Activated T-cell treated with anti-CD3 and anti-CD28 coated beads, Interleukin-2, amount 50 U/mL, for 72 hours (primary cell): ENCODE measurements at places on chromosomes 3 and 15. TPM values are rescaled to one million over a fixed set of nuclear protein-coding genes. Genes with fewer than 3 reads are reported as not detected.

ITIH1 gene
- total RNA-seq, result not detected

- DNase-seq, result no peak
- no peaks in the 10 kb centered on the region for H3K4me1 ChIP-seq
- H3K36me3 ChIP-seq, result peaks cover 2% of the 10 kb centered on the region
- no peak overlapping the region for H3K4me3 ChIP-seq
- H3K27me3 ChIP-seq, result no peaks in the 10 kb centered on the region
- no peak overlapping the region for H3K27ac ChIP-seq
These were observed 84.5 kb upstream of the SYNPR start for GRCh38 chr3:63193647-63194046.

CRABP1 gene
- total RNA-seq, result 0.65 TPM

- peaks cover under 1% of the 10 kb centered on the region for H3K4me1 ChIP-seq
- H3K27ac ChIP-seq, result no peak overlapping the region
- no peak overlapping the region for H3K4me3 ChIP-seq
These were observed 781.7 kb downstream of the MECOM start for GRCh38 chr3:168881804-168882203.

DNA sequence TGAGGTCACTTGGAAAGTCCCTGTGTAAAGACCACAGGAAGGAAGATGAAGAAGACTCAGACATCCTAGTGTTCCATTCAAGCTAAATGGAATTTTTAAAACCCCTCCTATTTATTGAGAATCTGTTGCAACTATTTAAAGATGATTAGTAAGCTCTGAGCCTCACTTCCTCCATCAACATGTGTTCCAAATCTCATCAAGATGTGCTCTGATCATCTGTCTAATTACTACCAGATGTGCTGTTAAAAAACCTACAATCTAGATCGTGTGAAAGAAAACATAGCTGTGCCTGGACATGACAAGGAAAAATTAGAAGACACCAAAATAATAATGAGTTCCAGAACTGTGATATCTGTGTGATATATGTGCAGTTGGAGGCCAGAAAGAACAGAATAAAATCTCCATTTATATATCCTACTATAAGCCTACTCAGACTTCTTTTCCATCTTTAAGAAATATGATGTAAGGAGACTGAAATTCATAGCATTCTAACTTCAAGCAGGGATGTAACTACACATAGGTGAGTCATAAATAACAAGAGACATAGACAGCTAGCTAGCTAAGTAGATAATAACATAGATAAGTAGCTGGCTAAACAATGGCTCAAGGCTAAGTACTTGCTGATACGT, 7.8 kb downstream of the XPC start:
- H3K27me3 ChIP-seq, result no peaks in the 10 kb centered on the region
- H3K27ac ChIP-seq, result peak overlapping the region; percentile 88
- no peak overlapping the region for H3K4me3 ChIP-seq
- H3K36me3 ChIP-seq, result peaks cover 36% of the 10 kb centered on the region

DNA sequence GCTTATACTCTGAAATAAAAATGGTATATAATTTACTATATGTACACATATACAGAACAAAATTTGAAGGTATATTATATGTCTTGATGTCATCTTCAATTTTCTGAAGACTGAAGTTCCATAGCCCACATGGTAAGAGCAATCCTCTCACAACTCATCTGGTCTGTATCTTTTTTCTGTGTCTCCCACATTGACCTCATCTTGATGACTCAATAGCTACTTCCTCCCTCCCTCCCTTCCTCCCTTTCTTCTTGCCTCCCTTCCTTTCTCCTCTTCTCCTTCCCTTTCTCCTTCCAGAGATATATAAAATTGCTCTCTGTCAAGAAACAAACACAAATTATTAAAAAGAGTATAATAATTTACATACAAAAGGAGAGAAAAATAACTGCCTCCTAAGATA, 268.5 kb downstream of the SQOR start:
- no peak overlapping the region for H3K4me3 ChIP-seq
- no peaks in the 10 kb centered on the region for H3K4me1 ChIP-seq
- no peaks in the 10 kb centered on the region for H3K36me3 ChIP-seq
- H3K27me3 ChIP-seq, result no peaks in the 10 kb centered on the region
- no peak for DNase-seq

IL16 gene
- total RNA-seq, result 63.2 TPM

DNA sequence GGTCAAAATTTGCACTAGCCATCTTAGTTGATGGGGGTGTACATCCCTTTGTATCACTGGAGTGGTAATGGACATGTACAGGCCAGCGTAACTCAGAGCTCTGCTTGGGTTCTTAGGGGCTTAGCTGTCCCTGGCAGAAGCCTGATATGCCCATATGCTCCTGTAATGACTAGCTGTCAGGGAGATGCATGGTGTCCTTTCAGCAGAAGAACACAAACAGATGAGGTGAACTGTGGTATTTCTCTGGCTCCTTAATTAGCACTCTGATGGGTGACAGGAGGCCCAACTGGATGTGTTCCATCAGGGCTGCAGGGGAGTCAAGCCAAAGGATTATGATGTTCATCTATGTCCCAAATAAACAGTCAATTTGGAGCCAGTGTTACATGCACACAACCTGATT, 774.5 kb downstream of the AGBL1 start:
- no peak for DNase-seq
- H3K4me3 ChIP-seq, result no peak overlapping the region
- H3K27me3 ChIP-seq, result peaks cover 14% of the 10 kb centered on the region
- H3K27ac ChIP-seq, result no peak overlapping the region
- no peaks in the 10 kb centered on the region for H3K4me1 ChIP-seq

GRCh38 chr3:9233101-9233500, 16.3 kb downstream of the SRGAP3 start:
- no peaks in the 10 kb centered on the region for H3K36me3 ChIP-seq
- DNase-seq, result no peak
- no peaks in the 10 kb centered on the region for H3K4me1 ChIP-seq
- H3K4me3 ChIP-seq, result no peak overlapping the region

ANKUB1 gene
- total RNA-seq, result not detected

GRCh38 chr3:78703944-78704343, 1063.9 kb downstream of the ROBO1 start:
- H3K27me3 ChIP-seq, result no peaks in the 10 kb centered on the region
- no peak for DNase-seq
- no peak overlapping the region for H3K4me3 ChIP-seq

DNA sequence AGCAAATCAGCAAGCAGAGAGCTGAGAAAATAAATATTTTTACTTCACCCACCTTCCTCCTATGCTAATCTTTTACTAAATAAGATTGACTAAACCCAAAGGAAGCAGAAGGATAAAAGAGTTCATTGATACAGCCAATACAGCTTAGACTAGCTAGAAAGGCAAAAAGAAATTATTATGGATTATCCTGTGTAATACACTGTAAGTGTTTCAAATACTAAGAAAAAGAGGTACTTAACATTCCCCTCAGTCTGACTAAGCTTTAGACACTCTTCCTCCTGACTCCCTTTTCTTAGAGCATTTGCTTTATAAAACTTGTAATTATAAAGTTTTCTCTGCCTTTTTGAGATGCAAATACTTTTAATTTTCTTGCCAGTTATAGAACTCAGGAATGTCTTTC, 848.9 kb upstream of the CADM2 start:
- no peak overlapping the region for H3K27ac ChIP-seq
- H3K27me3 ChIP-seq, result no peaks in the 10 kb centered on the region
- no peak overlapping the region for H3K4me3 ChIP-seq
- no peaks in the 10 kb centered on the region for H3K4me1 ChIP-seq
- DNase-seq, result no peak

- H3K27me3 ChIP-seq, result peaks cover 36% of the 10 kb centered on the region
- no peak for DNase-seq
- H3K4me3 ChIP-seq, result no peak overlapping the region
- no peaks in the 10 kb centered on the region for H3K36me3 ChIP-seq
- no peaks in the 10 kb centered on the region for H3K4me1 ChIP-seq
- H3K27ac ChIP-seq, result no peak overlapping the region
These were observed 62.9 kb downstream of the RPLP1 start for GRCh38 chr15:69515508-69515907.

GRCh38 chr3:190429681-190430080, 20.0 kb downstream of the TMEM207 start:
- peaks cover 5% of the 10 kb centered on the region for H3K36me3 ChIP-seq
- peaks cover under 1% of the 10 kb centered on the region for H3K4me1 ChIP-seq
- no peak for DNase-seq
- no peak overlapping the region for H3K27ac ChIP-seq

GRCh38 chr3:82505079-82505756, 743.8 kb upstream of the GBE1 start:
- no peaks in the 10 kb centered on the region for H3K27me3 ChIP-seq
- H3K36me3 ChIP-seq, result no peaks in the 10 kb centered on the region
- H3K4me3 ChIP-seq, result no peak overlapping the region
- no peak for DNase-seq
- no peak overlapping the region for H3K27ac ChIP-seq

CISH gene
- total RNA-seq, result 271 TPM

DNA sequence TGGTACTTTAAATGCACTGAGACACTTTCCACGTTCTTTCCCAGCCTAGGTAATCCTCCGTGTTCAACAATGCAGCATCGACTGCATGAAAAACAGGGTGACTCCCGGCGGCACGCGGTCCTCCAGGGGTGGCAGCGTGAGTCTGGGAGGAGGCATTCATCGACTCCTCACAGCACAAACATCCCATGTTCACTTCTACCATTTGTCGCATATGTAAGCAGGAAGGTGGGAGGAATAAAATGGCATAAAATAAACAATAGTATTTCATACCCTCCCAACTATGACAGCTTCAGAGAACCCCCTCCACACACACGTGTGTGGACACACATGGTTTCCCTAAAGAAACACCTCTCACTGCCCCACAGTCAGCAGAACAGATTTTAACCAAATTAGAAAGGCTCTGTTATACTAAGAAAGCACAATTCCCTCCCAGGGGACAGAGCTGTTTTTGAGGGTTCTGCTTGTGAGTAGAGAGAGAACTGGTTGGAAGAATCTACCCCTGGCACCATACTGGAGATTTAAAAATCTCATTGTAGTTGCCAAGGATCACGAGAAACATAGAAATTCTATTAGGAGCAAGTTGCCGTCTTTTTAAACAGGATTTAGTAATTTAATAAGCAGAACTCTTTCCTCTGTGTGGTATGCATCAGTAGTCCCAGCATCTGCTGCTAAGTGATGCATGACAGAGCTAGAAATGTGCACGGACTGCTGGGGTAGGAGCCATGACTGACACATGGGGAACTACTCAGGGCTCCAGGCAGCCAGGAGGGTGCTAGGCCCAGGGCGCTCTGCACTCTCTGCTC, 6.0 kb downstream of the FAM43A start:
- no peak for DNase-seq
- no peak overlapping the region for H3K4me3 ChIP-seq
- no peak overlapping the region for H3K27ac ChIP-seq
- peaks cover 44% of the 10 kb centered on the region for H3K27me3 ChIP-seq
- H3K36me3 ChIP-seq, result no peaks in the 10 kb centered on the region

VPS18 gene
- 12.1 TPM for total RNA-seq

GMPS gene
- total RNA-seq, result 126 TPM

ARHGEF26 gene
- total RNA-seq, result 0.32 TPM

DNA sequence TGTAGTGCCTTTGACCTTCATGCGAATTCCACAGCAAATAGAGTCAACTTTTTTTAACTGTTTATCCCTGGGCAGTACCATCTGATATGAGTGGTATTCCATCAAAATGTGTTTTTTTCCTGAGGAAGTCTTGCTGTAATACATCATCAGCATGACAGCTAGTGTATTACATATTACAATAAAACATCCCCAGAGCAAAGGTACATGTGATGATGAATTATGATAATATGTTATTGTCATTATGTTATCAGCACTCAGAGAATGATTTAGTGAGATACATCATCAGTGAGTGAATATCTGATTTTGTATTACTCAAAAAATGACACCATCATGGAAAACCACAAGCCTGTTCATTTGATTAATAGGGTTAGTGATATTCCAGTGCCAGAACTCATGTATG, 69.7 kb upstream of the ARL6 start:
- DNase-seq, result no peak
- H3K27ac ChIP-seq, result no peak overlapping the region
- H3K27me3 ChIP-seq, result peaks cover 16% of the 10 kb centered on the region
- no peaks in the 10 kb centered on the region for H3K4me1 ChIP-seq
- no peaks in the 10 kb centered on the region for H3K36me3 ChIP-seq

NUDT16 gene
- total RNA-seq, result 8.8 TPM

GRCh38 chr15:94387442-94387841, 156.1 kb downstream of the MCTP2 start:
- H3K27me3 ChIP-seq, result no peaks in the 10 kb centered on the region
- H3K27ac ChIP-seq, result peak overlapping the region; percentile 35
- no peak overlapping the region for H3K4me3 ChIP-seq
- no peak for DNase-seq

MAPK6 gene
- 22.8 TPM for total RNA-seq

SH2D7 gene
- not detected for total RNA-seq

TUBGCP5 gene
- 12.6 TPM for total RNA-seq

DNA sequence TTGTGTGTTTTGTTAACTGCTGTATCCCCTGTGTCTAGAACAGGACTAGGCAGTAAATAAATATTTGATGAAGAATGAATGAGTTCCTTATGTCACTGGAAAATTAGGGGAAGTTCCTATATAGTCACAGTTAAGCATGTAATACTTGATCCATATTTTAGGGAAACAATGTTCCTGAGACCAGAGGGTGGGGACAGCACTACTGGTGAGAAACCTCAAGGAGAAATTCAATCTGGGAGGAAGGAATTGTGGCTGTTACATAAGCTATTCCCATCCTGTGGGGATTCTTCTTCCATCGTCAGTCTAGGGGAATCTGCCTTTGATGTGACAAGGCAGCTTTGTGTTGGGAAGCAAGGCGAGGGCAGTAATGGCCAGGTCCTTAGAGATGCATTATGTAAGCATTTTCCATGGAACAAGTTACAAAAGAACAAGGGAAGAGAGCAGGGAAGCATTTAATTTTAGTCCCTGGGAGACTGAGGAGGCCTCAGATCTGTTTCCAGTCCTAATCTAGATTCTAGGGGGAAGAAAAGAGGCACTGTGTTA, 219.3 kb upstream of the TTC14 start:
- no peak overlapping the region for H3K4me3 ChIP-seq
- H3K4me1 ChIP-seq, result no peaks in the 10 kb centered on the region
- no peaks in the 10 kb centered on the region for H3K27me3 ChIP-seq
- DNase-seq, result no peak

DNA sequence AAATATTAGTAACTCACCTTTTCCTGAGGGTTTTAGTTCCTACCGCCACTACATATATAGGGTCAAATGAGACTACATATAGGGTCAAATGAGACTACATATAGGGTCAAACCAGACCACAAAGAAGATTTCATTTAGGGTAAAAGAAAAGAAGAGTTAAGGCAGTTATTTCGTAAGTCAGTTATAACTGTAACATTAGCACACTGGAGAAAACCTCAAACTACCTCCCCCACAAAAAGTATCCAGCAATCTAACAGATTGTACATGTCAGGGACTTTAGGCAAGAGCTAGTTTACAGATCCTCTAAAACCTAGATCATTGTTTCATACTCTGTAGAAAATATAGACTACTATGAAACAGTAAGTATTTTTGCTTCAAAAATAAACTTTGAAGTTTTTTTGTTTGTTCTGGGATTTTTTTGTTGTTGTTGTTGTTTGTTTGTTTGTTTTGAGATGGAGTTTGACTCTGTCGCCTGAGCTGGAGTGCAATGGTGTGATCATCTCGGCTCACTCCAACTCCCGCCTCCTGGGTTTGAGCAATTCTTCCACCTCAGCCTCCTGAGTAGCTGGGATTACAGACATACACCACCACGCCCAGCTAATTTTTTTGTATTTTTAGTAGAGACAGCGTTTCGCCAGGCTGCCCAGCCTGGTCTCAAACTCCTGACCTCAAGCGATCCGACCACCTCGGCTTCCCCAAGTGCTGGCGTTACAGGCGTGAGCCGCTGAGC, 92.4 kb upstream of the CGNL1 start:
- no peaks in the 10 kb centered on the region for H3K27me3 ChIP-seq
- no peak overlapping the region for H3K27ac ChIP-seq
- peaks cover 11% of the 10 kb centered on the region for H3K36me3 ChIP-seq
- H3K4me1 ChIP-seq, result peaks cover 7% of the 10 kb centered on the region
- no peak overlapping the region for H3K4me3 ChIP-seq
